Sigmoid colon (tissue), 7 donors: ENCODE measurements at places on chromosomes 5 and 9. TPM values are rescaled to one million over a fixed set of nuclear protein-coding genes. Genes with fewer than 3 reads are reported as not detected.

DNA sequence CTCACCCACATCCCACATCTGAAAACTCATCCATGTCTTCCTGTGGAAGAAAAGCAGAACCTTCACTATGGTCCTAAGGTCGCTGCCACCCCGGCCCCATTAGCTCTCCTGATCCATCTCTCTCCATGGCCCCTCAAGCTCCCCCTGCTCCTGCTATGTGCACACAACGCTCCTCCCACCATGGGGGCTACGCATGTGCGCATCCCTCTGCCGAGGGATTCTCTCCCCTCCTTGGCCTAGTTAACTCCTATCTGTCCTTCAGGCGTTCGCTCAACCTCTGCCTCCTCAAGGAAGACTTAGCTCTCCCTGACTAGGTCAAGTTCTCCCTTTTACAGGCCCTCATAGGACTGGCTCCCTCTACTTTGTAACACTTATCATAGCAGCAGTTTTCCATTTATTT is 9.8 kb downstream of the AKNA start:
- H3K4me3 ChIP-seq = no peak overlapping the region
- H3K4me1 ChIP-seq = peaks cover 6% of the 10 kb centered on the region
- no peaks in the 10 kb centered on the region for H3K27me3 ChIP-seq
- DNase-seq = no peak
- peaks cover 70% of the 10 kb centered on the region for H3K36me3 ChIP-seq

GRCh38 chr5:127942246-127943060 is 141.1 kb upstream of the SLC12A2 start:
- no peak overlapping the region for H3K4me3 ChIP-seq
- H3K27me3 ChIP-seq = no peaks in the 10 kb centered on the region
- no peak for DNase-seq
- H3K36me3 ChIP-seq = no peaks in the 10 kb centered on the region

DNA sequence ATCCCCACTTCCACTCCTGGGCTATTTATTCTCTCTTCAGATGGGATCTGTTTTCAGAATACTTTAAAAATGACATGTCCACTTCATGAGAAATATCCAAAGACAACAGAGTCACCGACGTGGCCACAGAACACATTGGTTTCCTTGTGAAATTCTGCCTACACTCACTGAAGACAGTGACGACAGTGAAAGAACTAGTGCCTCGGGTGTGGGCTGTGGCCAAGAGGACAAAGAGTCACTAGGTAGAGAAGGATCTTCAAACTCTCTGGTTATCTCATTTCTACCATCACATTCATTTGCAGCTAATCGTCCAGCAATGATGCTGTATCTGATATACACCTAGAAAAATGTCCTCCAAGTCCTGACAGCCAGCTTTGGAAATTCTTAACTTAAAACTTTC is 59.1 kb downstream of the HABP4 start:
- no peaks in the 10 kb centered on the region for H3K4me1 ChIP-seq
- no peaks in the 10 kb centered on the region for H3K36me3 ChIP-seq
- no peak for DNase-seq
- no peak overlapping the region for H3K4me3 ChIP-seq

- no peak overlapping the region for H3K27ac ChIP-seq
- no peak for DNase-seq
- H3K4me1 ChIP-seq = peaks cover 7% of the 10 kb centered on the region
- H3K4me3 ChIP-seq = no peak overlapping the region
- no peaks in the 10 kb centered on the region for H3K27me3 ChIP-seq
Observed at GRCh38 chr9:8261737-8262136, 462.2 kb upstream of the DMAC1 start.

DNA sequence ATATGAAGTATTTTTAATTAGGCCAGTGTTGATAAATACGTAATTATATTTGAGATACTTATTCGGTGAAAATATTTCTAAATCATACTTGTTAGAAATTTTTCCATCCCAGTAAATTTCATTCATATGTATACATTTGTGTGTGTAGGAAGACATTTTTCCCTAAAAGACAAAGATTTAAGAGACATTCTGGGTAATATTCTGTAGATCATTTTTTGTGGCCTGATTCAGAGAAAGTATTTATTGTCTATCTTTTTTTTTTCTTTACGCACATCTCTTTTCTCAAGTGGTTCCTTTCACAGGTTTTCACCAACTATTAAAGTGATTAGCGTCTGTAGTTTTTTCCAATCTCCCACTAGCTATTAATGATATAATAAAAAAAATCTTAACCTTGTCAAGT is 224.1 kb downstream of the MEF2C start:
- no peak for DNase-seq
- no peak overlapping the region for H3K4me3 ChIP-seq
- H3K4me1 ChIP-seq = no peaks in the 10 kb centered on the region
- no peaks in the 10 kb centered on the region for H3K36me3 ChIP-seq
- H3K27me3 ChIP-seq = peaks cover 37% of the 10 kb centered on the region

DNA sequence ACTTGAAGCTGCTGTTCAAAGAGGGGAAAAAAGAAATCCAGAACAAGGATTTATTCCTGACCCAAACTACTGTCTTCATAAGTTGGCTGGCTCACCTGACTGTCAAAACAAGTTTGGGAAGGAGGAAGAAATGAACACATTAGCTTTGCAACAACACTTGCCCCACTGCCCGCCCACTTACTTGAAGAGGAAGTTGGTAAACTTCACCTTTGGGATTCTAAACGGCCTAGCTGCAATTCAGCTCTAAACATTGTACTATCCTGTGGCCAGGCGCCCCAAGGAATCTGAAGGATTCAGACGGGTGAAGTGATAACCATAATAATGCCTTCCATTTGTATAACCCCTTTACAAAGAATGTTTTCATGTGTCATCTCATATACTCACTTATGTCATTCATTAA is 199.4 kb downstream of the ARRDC3 start:
- DNase-seq = no peak
- no peaks in the 10 kb centered on the region for H3K36me3 ChIP-seq
- H3K4me3 ChIP-seq = no peak overlapping the region
- no peaks in the 10 kb centered on the region for H3K27me3 ChIP-seq

- peak; percentile 85 for DNase-seq
- H3K27ac ChIP-seq = peak overlapping the region; percentile 74
- H3K27me3 ChIP-seq = no peaks in the 10 kb centered on the region
- no peak overlapping the region for H3K4me3 ChIP-seq
Observed at GRCh38 chr9:91771027-91771426, 179.0 kb downstream of the ROR2 start.

DNA sequence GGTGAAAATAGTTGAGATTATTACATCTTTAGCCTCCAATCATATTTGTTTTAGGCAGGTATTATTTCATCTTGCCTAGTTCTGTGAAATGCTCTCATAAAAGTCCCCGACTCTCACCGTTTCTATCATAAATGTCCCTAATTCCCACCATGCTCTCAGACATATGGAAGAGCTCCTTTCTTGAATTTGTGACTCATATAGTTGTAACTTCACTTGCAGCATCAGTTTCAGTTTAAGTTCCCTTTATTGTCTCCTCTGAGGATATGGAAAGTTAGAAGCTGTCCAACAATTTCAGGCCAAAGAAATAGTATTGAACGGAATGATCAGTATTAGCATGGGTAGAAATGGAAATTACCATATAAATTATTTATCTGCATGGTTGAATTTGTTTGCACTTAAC is 187.5 kb upstream of the NR4A3 start:
- no peak overlapping the region for H3K4me3 ChIP-seq
- DNase-seq = no peak
- no peaks in the 10 kb centered on the region for H3K4me1 ChIP-seq
- H3K36me3 ChIP-seq = no peaks in the 10 kb centered on the region
- no peaks in the 10 kb centered on the region for H3K27me3 ChIP-seq
- no peak overlapping the region for H3K27ac ChIP-seq

- H3K4me1 ChIP-seq = peaks cover 7% of the 10 kb centered on the region
- H3K4me3 ChIP-seq = no peak overlapping the region
- no peaks in the 10 kb centered on the region for H3K36me3 ChIP-seq
- no peak overlapping the region for H3K27ac ChIP-seq
- no peaks in the 10 kb centered on the region for H3K27me3 ChIP-seq
Observed at GRCh38 chr5:134055015-134055414, 50.2 kb upstream of the VDAC1 start.

DNA sequence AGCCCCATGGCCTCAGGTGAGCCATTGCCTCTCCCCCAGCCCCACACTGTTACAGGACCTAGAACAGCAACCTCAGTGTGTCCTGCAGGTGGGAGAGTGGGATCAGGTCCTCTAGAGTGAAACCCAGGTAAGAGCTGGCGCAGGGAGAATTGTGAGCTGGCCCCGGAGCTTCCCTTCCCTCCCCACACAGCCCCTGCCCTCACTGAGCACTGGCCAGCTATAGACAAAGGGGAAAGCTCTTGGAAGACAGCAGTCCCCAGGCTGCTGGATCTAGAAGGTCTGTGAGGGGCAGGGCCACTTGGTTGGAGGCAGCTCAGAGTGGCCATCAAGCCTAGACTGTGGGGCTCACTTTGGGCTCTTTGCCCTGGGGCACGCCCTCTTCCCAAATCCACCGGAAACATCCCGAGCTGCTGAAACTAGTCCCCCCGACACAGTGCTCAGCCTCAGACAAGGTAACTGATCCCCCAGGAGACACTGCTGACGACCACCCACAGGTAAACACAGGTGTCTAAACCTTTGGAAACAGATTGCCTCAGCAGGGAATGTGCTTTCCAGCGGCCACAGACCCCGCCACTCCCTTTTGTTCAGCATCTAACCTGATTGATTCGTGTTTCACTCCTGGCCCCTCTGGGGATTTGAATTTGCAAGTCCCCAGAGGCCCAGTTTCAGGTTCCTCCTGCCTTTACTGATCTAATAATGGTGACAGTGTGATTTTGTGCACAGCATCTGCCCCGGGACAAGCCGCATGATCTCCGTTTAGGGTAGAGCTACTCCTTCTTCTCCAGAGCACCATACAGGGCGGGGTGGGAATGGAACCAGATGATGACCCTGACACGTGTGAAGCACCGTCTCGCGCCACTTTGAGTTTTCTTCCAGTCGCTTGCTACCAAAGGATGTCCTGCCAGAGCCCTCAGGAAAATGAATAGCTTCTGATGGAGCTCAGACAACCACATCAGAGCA is 42.2 kb upstream of the ADAMTS2 start:
- H3K27me3 ChIP-seq = no peaks in the 10 kb centered on the region
- DNase-seq = peak; percentile 18
- H3K4me1 ChIP-seq = no peaks in the 10 kb centered on the region
- H3K36me3 ChIP-seq = no peaks in the 10 kb centered on the region

GRCh38 chr5:75303419-75303818 is 33.6 kb upstream of the HMGCR start:
- no peak for DNase-seq
- H3K27me3 ChIP-seq = no peaks in the 10 kb centered on the region
- H3K4me1 ChIP-seq = no peaks in the 10 kb centered on the region
- H3K27ac ChIP-seq = no peak overlapping the region

GRCh38 chr9:133131506-133131905 is 10.5 kb upstream of the RALGDS start:
- no peak for DNase-seq
- peaks cover 58% of the 10 kb centered on the region for H3K4me1 ChIP-seq
- no peaks in the 10 kb centered on the region for H3K27me3 ChIP-seq
- H3K4me3 ChIP-seq = no peak overlapping the region

DNA sequence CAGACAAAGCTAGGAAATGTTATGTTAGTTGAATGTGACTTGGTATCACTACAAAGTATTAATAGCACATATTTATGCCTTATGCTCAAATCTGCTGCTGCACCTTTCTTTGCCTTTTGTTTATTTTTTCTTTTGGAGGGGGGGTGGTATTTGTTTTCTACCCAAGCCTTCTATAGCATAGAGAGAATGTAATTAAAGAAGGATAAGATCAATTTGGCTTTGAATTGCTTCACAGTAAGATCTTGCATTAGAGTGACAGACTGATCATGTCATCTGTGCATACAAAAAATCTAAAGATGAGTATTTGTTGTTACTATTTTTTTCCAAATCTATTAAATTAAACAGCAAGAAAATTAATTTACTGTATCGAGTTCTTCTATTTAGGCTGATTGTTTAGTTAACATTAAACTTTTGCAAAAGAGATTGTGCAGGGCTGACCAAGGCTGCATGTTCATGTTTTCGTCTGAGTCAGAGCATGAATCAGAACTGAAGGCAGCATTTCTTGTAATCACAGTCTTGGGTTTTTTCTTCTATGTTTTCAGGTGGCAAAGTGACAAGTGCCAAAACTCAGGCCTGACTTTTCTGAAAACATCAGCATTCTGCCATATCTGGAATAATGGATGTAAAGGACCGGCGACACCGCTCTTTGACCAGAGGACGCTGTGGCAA is 1007.1 kb upstream of the WWC1 start:
- no peak for DNase-seq
- H3K27ac ChIP-seq = no peak overlapping the region
- H3K4me1 ChIP-seq = no peaks in the 10 kb centered on the region
- H3K27me3 ChIP-seq = no peaks in the 10 kb centered on the region
- no peaks in the 10 kb centered on the region for H3K36me3 ChIP-seq

DNA sequence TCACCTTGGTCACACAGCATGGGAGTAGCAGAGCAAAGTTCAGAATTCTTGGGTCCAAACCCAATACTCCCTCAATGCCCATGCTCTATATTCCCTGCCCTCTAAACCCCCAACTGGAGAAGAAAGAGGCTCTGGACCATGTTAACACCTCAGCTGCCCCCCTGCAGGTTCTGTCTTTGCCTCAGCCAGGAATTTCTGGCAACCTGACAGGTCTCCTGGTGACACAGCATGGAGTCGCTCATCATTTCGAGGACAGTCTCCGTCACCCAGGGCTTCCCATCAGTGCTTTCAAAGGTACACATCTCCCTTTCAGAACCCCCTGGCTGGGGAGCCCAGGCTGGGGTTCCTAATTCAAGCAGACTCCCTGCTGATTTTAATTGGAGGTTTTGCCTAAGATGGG is 189.5 kb downstream of the BRINP1 start:
- no peaks in the 10 kb centered on the region for H3K36me3 ChIP-seq
- no peak overlapping the region for H3K27ac ChIP-seq
- H3K4me3 ChIP-seq = no peak overlapping the region
- DNase-seq = no peak

DNA sequence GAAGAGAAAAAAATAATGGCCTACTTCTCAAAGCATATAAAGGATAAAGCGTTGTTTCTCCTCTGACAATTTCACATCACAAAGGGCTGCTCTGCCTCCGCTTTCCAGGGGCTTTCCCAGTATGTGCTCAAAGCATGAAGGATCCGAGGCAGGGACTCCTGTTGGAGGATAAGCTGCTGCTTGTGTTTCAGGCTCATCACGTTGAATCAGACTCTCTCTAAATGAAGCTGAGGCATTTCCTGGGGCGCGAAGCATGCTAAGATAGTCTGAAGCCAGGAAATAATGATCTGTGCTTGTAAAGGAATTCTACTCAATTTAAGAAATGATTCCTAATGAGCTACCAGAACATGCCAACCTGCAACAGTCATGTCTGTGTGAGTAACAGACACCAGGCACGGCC is 97.5 kb downstream of the MARCHF11 start:
- H3K4me3 ChIP-seq = no peak overlapping the region
- H3K27ac ChIP-seq = no peak overlapping the region
- no peaks in the 10 kb centered on the region for H3K4me1 ChIP-seq
- no peak for DNase-seq

- no peaks in the 10 kb centered on the region for H3K36me3 ChIP-seq
- no peak overlapping the region for H3K4me3 ChIP-seq
- H3K27me3 ChIP-seq = no peaks in the 10 kb centered on the region
- no peak for DNase-seq
- no peaks in the 10 kb centered on the region for H3K4me1 ChIP-seq
Observed at GRCh38 chr5:149282027-149282965, 10.6 kb downstream of the AFAP1L1 start.

GRCh38 chr5:143016777-143017516 is 246.8 kb downstream of the ARHGAP26 start:
- no peaks in the 10 kb centered on the region for H3K4me1 ChIP-seq
- no peaks in the 10 kb centered on the region for H3K36me3 ChIP-seq
- no peak overlapping the region for H3K27ac ChIP-seq

CD72 gene
- 42.1 TPM for polyA plus RNA-seq

AK3 gene
- polyA plus RNA-seq = 116 TPM

SPIN1 gene
- polyA plus RNA-seq = 34.8 TPM

ARL14EPL gene
- 0.04 TPM for polyA plus RNA-seq

ENTPD2 gene
- 3.0 TPM for polyA plus RNA-seq

GMCL2 gene
- not detected for polyA plus RNA-seq

FSTL4 gene
- 0.45 TPM for polyA plus RNA-seq
